Midbrain (tissue), 1 donor: ENCODE measurements at places on chromosomes 16 and 17.

DNA sequence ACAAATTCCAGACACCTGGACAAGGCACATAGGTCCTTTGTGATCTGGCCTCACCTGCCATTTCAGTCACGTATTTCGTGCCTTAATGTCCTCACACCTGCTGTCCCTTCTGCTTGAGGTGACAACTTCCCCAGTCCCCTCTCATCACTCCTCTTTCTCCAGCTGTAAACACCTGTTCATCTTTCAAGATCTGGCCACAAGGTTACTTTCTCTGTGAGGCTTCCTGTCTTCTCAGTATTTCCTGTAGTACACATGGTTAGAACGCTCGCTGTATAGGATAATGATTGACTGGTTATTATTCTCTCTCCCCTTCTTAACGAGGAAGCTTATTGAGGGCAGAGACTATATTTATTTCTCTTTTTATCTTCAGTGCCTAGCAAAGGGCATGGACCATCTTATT lies 74.5 kb upstream of the PMFBP1 start:
- DNase-seq = no peak

GRCh38 chr17:4490109-4490591 lies 8.5 kb upstream of the SPNS2 start:
- DNase-seq = no peak

- no peak for DNase-seq
These were observed 11.1 kb downstream of the USP6 start for GRCh38 chr17:5126719-5127488.

GRCh38 chr16:72051818-72052217 lies 2.5 kb upstream of the HP start:
- DNase-seq = no peak

- no peak for DNase-seq
These were observed 908 bp downstream of the COG4 start for GRCh38 chr16:70522216-70523075.

DNA sequence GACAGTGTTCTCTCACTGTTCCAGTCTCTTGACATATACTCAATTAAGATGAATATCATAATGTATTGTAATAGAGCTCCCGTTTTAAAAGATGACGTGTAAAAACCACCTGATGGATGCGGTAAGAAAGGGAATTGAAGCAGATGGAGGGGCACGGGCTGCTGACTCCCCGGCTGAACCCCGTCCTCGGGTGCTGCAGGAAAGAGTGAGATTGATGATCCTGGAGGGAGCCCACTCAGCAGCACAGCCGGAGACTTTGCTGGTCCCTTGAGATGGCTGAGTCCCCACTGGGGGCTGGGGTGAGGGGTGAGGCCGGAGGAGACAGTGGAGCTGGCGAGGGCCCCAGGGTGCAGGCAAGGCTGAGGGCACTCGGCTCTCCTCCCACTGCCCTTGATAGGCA lies 217.4 kb downstream of the RPTOR start:
- DNase-seq = no peak

- no peak for DNase-seq
These were observed 26.9 kb downstream of the PTRH2 start for GRCh38 chr17:59680314-59680713.

GRCh38 chr16:89383095-89384003 lies 107.0 kb downstream of the ANKRD11 start:
- DNase-seq = no peak

GRCh38 chr16:64626776-64627175 lies 495.1 kb downstream of the CDH11 start:
- no peak for DNase-seq

DNA sequence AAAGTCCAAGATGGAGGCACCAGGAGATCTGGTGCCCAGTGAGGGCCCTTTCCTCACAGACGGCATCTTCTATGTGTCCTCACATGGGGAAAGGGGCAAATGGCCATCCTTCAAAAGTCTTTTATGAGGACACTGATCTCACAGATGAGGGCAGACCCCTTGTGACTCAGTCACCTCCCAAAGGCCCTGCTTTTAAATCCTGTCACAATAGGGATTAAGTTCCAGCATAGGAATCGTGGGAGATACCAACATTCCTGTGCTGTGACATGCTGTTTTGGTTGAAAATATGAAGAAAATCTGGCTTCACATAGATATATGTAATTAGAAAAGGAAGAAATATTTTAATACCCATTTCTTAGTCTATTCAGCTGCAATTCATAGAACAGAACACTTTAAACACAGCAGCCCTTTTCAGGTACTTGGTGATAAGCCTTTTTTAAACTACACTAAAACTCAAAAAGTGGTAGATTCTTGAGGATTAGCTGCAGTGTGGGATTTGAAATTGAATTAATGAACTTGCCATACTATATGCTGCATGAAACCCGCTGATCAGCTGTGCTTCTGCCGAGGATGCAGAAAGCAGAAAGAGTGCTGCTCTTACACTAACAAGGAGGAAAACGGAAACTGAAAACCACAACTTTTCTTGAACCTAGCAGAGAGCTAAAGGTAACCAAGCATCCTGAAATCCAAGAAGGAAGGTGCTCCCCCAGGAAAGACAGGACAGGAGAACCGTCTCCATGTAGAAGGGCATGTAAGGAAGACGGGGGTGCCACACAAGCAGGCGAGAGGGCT lies 32.7 kb downstream of the VPS53 start:
- no peak for DNase-seq

GRCh38 chr16:5649762-5650743 lies 552.5 kb upstream of the EEF2KMT start:
- no peak for DNase-seq

DNA sequence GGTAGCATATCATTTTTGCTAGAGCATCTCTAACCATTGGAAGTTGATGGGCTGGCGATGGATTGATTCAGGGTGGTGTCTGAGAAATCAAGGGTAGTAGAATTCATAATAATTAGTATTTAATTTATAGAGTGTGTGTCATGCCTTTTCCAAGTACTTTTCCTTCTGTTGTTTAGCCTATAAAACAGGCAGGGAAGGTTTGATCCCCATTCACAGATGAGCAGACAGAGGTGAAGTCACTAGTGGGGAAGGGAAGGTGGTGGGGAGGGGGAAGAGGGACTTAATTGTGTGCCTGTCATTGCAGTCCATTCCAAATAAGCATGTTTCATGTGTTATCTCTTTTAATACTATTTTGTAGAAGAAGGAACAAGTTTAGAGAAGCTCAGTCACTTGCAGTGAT lies 131.3 kb downstream of the MSI2 start:
- no peak for DNase-seq

DNA sequence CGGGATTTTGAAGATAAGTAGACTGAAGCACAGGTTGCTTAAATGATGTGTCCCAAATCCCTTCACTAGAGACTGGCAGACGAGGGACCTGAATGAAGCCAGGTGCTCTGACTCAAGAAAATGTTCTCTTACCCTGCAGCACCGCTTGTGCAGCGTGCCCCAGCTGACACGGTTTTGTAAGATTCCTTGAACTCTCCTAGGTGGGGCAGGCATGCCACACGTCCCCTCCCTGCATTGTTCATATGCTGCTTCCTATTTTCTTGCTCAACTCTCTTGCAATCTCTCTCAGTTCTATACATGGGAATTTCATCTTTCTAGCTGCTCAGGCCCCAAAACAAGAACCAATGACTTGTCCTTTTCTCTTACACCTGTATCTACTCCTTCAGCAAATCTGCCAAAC lies 22.1 kb upstream of the HNF1B start:
- no peak for DNase-seq

GRCh38 chr17:42474276-42474675 lies 15.6 kb downstream of the ATP6V0A1 start:
- DNase-seq = no peak
